ENCODE measurements at places on chromosomes 7 and 10.
A peak's percentile ranks its signal among the peaks of the same experiment; 100 is the strongest.

DNA sequence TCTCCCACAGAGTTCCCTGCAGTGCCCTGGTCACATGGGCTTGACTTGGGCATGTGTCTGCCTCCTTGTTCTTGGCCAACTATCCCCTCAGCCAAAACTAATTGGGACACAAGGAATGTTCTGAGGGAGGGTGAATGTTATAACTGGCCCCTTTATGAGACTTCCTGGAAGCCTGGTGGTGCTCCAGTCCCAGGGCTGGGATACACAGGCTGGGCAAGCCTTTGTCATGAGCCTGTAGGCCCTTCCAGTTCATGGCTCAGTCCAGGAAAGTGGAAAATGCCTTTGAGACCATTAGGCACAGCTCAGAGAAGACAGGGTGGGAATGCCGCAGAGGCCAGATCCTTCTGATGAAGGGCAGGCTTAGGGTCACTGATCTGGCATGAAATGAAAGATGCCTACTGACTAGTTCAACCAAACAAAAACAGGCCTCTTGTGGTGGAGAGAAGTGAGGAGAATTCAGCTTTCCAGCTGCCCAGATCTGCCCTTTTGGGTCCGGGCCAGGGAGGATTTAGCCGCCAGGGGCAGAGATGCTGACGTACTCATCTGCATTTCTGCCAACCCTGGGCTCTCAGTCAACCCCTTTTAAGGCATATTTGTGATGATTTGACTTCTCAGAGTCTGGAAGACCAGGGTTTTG is 961.5 kb downstream of the KCNMA1 start:
- no peak for DNase-seq
- no peaks in the 10 kb centered on the region for H3K27me3 ChIP-seq
- H3K27ac ChIP-seq, result no peak overlapping the region
- no peaks in the 10 kb centered on the region for H3K4me1 ChIP-seq

- H3K27me3 ChIP-seq, result peaks cover under 1% of the 10 kb centered on the region
- H3K36me3 ChIP-seq, result no peaks in the 10 kb centered on the region
- H3K4me1 ChIP-seq, result peaks cover 5% of the 10 kb centered on the region
- no peak overlapping the region for H3K4me3 ChIP-seq
- no peak for DNase-seq
These were observed 75.4 kb downstream of the WIPF3 start for GRCh38 chr7:29881724-29882123.

DNA sequence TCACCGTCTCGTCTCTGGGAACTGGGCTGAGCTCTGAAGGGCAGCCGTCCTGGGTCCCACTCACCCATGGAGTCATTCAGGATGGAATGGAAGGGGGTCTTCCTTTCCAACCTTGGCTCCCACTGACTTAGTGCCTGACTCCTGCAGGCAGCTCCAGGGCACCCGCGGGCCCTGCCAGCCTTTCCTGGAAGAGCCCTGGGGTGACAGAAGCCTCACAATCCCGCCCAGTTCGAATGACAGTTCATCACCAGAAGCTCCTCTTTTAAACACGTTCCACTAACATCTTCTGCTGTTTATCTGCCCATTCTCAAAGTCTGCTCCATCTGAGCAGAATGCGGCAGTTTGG is 110.6 kb downstream of the TNS3 start:
- H3K36me3 ChIP-seq, result no peaks in the 10 kb centered on the region
- H3K27ac ChIP-seq, result no peak overlapping the region
- H3K27me3 ChIP-seq, result no peaks in the 10 kb centered on the region
- peaks cover 9% of the 10 kb centered on the region for H3K4me1 ChIP-seq
- no peak overlapping the region for H3K4me3 ChIP-seq

- no peak for DNase-seq
- no peak overlapping the region for H3K27ac ChIP-seq
- H3K4me3 ChIP-seq, result no peak overlapping the region
- H3K27me3 ChIP-seq, result no peaks in the 10 kb centered on the region
- H3K4me1 ChIP-seq, result no peaks in the 10 kb centered on the region
These were observed 39.8 kb downstream of the THSD7A start for GRCh38 chr7:11792166-11792565.

DNA sequence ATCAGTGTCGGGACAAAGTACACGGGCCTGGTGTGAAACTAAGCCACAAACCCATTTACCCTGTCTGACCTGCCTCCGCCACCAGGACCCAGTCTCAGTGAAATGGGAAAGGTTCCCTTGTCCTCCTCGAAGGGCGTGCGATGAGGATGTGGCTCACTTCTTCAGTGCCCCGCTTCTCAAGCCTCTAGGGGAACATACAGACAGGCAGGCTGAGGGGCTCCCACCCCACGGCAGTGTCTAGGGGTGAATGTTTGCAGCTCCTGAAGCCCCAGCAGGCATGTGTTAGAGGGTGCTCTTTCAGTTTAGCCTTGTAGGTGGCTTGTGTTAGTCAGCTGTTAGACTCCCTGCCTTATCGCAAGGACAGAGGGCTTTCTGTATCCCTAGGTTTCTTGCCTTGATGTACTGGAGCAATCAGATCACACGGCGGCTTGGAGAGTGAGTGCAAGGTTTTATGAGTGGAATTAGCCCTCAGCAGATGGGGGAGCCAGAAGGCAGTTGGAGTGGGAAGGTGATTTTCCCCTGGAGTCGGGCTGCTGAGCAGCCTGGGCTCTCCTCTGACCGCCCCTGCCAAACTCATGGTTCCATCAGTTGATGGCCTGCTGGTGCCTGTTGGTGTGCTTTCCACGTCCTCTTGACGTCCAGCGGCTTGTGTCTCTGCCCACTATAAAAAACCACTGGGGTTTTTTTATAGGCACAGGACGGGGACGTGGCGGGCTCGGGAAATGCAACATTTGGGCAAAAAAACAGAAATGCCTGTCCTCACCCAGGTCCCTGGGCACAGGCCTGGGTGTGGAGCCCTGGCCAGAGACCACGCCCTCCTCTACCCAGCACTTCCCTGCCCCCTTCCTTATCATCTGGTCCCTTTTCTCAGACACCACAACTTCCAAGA is 759 bp downstream of the NUDT1 start:
- peak overlapping the region; percentile 68 for H3K27ac ChIP-seq
- peaks cover 8% of the 10 kb centered on the region for H3K36me3 ChIP-seq
- H3K4me3 ChIP-seq, result peak overlapping the region; percentile 96
- peak; percentile 45 for DNase-seq
- no peaks in the 10 kb centered on the region for H3K27me3 ChIP-seq
- peaks cover 61% of the 10 kb centered on the region for H3K4me1 ChIP-seq

DNA sequence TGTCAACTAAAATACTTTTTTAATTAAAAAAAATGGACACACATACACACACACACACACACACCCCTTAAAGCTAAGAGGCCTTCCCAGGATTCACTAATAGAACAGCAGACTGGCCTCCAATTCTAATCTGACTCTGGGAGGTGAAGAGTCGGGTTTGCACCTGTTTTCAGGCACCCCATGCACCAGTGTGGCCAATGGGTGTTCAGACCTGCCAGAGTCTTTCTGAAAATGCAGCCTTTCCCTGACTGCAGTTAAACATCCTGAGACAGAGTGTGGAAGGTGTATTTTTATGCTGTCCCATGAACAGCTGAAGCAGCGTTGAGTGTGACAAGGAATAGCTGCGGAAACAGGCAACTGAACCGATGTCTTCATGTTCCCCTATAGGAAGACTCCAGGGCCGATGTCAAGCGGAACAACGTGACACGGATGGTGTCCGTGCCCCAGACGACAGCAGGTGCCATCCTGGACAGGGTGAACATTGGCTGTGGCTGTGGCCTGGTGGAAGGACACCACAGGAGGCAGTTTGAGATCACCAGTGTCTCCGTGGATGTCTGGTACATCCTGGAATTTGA is 74.6 kb upstream of the LYZL2 start:
- no peaks in the 10 kb centered on the region for H3K36me3 ChIP-seq
- no peaks in the 10 kb centered on the region for H3K27me3 ChIP-seq
- peak overlapping the region; percentile 29 for H3K4me3 ChIP-seq
- DNase-seq, result no peak
- H3K27ac ChIP-seq, result peak overlapping the region; percentile 67

DNA sequence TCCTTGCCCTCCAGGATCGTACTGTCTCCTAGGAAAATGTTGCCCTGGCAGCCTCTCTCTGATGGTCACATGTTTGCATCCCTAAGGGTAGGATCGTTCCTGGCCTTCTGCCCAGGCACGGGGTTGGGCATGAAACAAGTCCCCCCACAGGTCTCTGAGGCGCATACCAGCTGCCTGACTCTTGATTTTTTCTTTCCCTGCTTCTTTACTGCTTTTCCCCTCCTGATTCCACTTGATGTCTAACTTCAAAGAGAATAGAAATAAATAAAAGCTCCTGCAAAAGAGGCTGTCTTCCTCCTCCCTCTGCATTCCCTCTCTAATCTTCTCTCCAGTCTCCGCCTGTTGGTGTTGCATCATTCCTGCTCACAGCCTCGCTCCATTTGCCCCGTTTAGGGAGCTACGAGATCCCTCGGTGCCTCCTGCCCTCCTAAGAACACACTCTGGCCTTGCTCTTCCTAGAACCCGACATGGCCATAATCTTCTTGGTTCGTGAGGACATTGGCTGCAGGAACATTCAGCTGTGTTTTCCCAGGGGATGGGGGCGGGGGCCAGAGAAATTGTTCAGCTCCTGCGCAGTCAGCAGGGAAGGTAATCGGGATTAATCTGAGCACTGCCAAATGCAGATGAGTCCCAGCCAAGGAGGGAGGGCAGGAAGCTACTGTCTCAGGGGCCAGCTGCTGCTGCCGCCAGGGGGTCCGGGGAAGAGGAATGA is 26.0 kb downstream of the LEP start:
- H3K4me1 ChIP-seq, result no peaks in the 10 kb centered on the region
- no peaks in the 10 kb centered on the region for H3K36me3 ChIP-seq
- no peak overlapping the region for H3K27ac ChIP-seq
- DNase-seq, result no peak

DNA sequence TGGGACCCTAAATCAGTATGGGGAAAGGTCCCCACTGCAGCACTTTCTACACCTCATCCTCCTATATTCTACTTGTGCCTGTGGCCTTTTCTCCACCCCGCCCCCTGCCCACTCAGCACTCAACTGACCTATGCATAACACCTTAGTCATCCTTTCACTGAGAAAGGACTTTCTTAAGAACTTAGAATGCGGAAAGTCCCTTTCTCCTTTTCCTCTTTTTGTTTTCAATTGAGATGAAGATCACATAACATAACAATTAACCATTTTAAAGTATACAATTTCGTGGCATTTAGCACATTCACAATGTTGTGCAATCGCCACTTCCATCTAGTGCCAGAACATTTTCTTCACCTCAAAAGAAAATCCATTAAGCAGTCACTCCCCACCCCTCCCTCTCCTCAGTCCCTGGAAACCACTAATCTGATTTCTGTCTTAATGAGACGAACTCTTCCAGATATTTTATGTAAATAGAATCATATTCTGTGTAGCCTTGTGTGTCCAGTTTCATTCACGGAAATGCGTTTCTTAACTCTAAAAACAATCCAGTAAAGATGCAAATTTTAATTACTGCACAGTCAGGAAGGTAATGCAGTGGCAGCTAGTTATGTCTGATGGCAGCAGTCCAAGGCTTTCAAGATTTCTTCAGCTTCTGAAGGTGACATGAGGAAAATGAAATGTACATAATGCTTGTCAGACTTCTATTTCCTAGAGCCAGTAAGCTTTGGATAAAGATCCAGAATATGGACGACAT is 41.7 kb downstream of the FAS start:
- H3K4me3 ChIP-seq, result no peak overlapping the region
- H3K27me3 ChIP-seq, result no peaks in the 10 kb centered on the region
- no peak for DNase-seq
- H3K4me1 ChIP-seq, result peaks cover 4% of the 10 kb centered on the region

GRCh38 chr10:4848356-4849041 is 22.5 kb downstream of the AKR1E2 start:
- no peak overlapping the region for H3K4me3 ChIP-seq
- no peak for DNase-seq
- H3K27ac ChIP-seq, result no peak overlapping the region
- peaks cover 4% of the 10 kb centered on the region for H3K4me1 ChIP-seq
- no peaks in the 10 kb centered on the region for H3K36me3 ChIP-seq

GRCh38 chr10:3460420-3461128 is 288.0 kb upstream of the PITRM1 start:
- no peak overlapping the region for H3K27ac ChIP-seq
- DNase-seq, result no peak
- H3K4me1 ChIP-seq, result no peaks in the 10 kb centered on the region
- H3K4me3 ChIP-seq, result no peak overlapping the region
- no peaks in the 10 kb centered on the region for H3K36me3 ChIP-seq
- no peaks in the 10 kb centered on the region for H3K27me3 ChIP-seq

DNA sequence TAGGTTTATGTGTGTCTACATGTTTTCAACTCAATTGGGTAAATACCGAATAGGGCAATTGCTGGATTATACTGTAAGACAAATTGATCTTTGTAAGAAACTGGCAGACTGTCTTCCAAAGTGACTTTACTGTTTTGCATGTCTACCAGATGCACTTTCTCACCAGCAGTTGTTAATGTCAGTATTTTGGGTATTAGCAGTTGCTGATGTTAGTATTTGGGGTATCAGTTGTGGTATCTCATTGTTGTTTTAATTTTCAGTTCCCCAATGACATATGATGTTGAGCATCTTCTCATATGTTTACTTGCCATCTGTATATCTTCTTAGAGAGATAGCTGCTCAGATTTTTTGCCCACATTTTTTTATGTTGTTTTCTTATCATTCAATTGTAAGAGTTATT is 10.6 kb downstream of the PDE6C start:
- no peak overlapping the region for H3K27ac ChIP-seq
- H3K27me3 ChIP-seq, result no peaks in the 10 kb centered on the region
- no peaks in the 10 kb centered on the region for H3K36me3 ChIP-seq
- DNase-seq, result no peak
- no peaks in the 10 kb centered on the region for H3K4me1 ChIP-seq

DNA sequence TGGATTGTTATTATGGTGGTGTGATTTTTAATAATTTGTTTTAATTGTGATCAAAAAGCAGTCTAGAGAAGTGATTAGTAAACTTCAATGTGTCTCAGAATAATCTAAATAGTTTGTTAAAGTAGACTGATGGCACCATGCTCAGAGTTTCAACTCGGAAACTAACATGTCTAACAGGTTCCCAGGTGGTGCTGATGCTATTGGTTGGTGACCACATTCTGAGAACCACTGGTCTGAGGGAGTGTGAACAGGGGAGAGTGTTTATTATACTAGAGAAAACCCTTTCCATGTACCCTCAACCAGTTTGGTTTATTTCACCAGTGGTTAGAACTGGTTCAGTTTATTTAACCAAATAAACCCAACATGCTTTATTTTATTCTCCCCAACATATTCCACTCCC is 42.0 kb upstream of the LSM8 start:
- H3K27me3 ChIP-seq, result no peaks in the 10 kb centered on the region
- H3K36me3 ChIP-seq, result no peaks in the 10 kb centered on the region
- H3K27ac ChIP-seq, result no peak overlapping the region
- H3K4me1 ChIP-seq, result no peaks in the 10 kb centered on the region
- DNase-seq, result no peak

GRCh38 chr10:81872206-81872862 is 2.7 kb upstream of the NRG3 start:
- DNase-seq, result no peak
- H3K36me3 ChIP-seq, result no peaks in the 10 kb centered on the region
- H3K27ac ChIP-seq, result no peak overlapping the region
- peaks cover 7% of the 10 kb centered on the region for H3K27me3 ChIP-seq

GRCh38 chr7:143131781-143132180 is at the start of gene PIP:
Gene PIP, plus strand, starts transcription at chr7:143132077. Its CDS starts 40 bp downstream, at chr7:143132117.
- no peak within 1 kb of the TSS for H3K4me3 ChIP-seq
- no peaks in the 10 kb centered on the region for H3K4me1 ChIP-seq
- no peaks in the 10 kb centered on the region for H3K27me3 ChIP-seq
- no peak for DNase-seq

- no peak overlapping the region for H3K4me3 ChIP-seq
- no peaks in the 10 kb centered on the region for H3K27me3 ChIP-seq
- H3K4me1 ChIP-seq, result no peaks in the 10 kb centered on the region
- H3K27ac ChIP-seq, result no peak overlapping the region
- no peak for DNase-seq
- H3K36me3 ChIP-seq, result no peaks in the 10 kb centered on the region
These were observed 234.3 kb upstream of the C7orf33 start for GRCh38 chr7:148356303-148356702.

GRCh38 chr10:62277971-62278370 is 9.3 kb upstream of the RTKN2 start:
- DNase-seq, result no peak
- H3K36me3 ChIP-seq, result no peaks in the 10 kb centered on the region
- no peak overlapping the region for H3K4me3 ChIP-seq
- no peaks in the 10 kb centered on the region for H3K4me1 ChIP-seq

All from natural killer cell (primary cell).